Hematopoietic multipotent progenitor cell treated with erythropoietin and hydrocortisone succinate and interleukin-3 and kit ligand, for 6 days (in vitro differentiated cells): ENCODE measurements at places on chromosomes 13 and 19.

- no peak for DNase-seq
Measured at GRCh38 chr13:27296496-27296895, 25.9 kb downstream of the RASL11A start.

GRCh38 chr13:39341251-39341650, 261.7 kb downstream of the LHFPL6 start:
- no peak for DNase-seq

DNA sequence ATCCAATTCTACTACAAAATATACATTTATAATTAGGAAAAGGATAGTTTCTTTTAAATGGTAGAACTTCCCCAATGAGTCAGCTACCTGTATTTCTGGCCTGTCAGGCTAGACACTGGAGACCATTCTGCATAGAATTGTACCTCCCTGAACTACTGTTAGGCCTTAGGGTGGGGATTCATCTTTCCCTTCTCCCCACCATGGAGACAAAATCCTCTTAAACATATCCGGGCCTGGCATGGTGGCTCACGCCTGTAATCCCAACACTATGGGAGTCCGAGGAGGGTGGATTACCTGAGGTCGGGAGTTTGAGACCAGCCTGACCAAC, 24.5 kb upstream of the TPT1 start:
- DNase-seq = no peak

DNA sequence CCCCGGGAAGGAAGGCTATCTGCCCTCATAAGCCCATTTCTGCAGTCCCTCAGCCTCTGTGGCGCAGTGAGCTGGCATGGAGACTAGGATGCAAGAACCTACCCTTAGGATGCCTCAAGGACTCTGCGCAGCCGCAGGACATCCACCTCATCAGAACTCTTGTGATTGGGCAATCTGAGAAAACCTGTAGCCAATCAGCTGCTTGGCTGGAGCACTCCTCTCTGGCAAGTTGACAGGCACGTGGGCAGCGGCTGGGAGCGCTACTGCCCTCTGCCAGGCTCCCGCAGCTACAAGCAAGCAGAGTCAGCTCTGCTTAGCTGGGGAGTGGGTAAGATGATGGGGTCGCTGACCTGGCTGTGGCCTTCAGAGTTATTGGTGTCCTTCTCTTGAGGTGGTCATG, 1.5 kb upstream of the ECSIT start:
- DNase-seq = peak; percentile 97

DNA sequence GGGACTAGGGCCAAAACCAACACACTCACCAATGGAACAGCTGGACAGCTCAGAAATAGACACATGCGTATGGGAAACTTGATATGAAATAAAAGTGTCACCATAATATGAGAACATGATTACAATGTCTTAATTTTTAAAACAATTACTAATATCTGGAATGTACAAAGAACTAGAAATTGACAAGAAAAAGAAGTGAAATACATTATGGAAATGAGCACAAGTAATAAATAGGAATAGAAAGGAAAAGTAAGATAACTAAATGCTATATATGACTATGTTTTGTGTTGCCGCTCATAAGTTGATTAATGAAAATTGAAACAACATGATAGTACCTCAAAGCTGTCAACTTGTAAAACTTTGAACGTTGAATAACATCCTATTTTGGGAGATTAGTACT, 801.1 kb downstream of the SLITRK5 start:
- no peak for DNase-seq

- DNase-seq = no peak
Measured at GRCh38 chr13:112248862-112249592, 127.1 kb upstream of the SPACA7 start.

DNA sequence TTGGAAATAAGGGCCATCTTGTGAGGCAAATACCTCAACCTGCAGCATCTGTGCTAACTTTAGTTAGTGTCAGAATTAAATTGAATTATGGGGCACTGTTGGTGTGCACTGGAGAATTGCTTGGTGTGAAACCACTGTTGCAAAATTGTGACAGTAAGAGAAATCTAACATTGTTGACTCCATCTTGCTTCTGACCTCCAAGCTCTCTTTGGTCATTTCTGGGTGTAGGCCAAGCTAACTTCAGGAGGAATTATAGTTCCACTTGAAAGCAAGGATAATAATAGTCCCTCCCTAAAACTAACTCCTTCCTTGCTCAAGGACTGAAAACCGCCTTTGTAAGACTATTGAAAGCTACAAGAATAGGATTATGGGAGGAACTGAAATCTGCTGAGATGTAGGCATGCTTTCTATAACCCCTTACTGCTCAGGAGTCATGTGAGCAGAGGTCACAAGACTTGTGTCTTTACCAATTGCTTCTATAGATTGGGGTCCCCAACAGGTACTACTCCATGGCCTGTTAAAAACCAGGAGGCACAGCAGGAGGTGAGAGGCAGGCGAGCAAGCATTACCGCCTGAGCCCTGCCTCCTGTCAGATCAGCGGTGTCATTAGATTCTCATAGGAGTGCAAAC, 24.9 kb upstream of the GAS6 start:
- no peak for DNase-seq

DNA sequence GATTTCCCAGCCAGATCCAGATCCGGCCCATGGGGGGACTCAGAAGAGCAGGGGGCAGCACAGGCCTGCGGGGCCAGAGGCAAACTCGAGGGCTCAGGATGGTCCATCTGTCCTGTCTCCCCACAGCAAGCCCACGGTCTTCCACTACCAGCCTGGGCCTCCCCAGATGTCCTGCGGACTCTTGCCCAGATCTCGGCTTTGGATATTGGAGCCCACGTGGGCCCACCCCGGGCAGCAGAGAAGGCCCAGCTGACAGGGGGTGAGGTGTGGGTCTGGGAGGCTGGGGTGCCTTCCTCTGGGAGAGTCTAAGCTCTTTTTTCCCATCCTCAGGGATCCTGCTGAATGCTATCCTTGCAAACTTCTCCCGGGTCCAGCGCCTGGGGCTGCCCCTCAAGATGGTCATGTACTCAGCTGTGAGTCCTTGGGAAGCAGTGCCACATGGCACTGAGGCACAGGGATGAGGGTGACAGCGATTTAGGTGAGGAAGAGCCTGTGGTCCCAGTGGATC, 3.4 kb downstream of the ACP4 start:
- no peak for DNase-seq
